ENCODE measurements at places on chromosomes 6 and 20.
A peak's percentile ranks its signal among the peaks of the same experiment; 100 is the strongest.

- peak; percentile 5 for DNase-seq
Observed at GRCh38 chr6:75381877-75382633, 97.5 kb upstream of the TMEM30A start.

DNA sequence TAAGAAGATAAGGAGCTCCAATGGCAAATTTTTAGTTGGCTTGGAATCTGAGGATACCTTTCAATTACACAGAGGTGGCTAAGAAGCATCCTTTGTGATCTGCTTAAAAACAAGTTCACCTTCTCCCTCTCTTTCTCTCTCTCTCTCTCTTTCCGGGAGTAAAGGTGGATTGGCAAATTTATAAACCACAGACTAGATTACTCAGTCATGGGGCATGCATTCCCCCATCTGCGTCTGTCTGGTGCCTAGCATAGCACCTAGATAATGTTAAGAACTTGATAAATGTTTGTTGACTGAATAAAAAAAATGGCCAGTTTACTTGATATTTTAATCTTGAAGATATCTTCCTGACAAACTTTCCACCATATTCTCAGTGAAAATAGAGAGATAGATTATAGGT, 312.3 kb downstream of the CDC5L start:
- DNase-seq = no peak

DNA sequence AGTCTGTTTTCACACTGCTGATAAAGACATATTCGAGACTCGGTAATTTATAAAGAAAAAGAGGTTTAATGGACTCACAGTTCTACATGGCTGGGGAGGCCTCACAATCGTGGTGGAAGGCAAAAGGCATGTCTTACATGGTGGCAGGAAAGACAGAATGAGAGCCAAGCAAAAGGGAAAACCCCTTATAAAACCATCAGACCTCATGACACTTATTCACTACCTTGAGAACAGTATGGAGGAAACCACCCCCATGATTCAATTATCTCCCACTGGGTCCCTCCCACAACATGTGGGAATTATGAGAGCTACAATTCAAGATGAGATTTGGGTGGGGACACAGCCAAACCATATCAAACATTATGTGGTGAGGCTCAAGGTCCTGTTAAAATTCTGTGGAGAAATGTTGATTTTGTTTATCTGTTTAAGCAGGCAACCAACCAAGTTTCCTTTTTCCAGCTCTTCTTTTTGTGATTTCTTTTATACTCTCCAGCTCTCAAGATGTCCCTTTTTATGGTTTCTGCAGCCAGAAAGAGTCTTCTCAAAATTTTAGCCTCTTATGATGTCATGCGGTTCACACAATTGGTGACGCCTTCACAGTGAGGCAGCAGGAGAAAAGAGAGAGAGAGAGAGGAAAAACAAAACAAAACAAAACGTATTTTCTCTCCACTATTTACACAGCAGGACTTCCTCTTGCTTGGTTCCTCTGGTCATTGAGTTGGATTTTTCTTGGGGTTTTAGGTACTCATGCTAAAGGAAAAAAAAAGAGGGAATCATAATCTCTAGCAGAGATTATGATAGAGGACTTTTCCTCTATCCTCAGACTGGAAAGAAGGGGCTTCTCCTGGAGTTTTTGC, 18.0 kb downstream of the AIG1 start:
- DNase-seq = no peak

DNA sequence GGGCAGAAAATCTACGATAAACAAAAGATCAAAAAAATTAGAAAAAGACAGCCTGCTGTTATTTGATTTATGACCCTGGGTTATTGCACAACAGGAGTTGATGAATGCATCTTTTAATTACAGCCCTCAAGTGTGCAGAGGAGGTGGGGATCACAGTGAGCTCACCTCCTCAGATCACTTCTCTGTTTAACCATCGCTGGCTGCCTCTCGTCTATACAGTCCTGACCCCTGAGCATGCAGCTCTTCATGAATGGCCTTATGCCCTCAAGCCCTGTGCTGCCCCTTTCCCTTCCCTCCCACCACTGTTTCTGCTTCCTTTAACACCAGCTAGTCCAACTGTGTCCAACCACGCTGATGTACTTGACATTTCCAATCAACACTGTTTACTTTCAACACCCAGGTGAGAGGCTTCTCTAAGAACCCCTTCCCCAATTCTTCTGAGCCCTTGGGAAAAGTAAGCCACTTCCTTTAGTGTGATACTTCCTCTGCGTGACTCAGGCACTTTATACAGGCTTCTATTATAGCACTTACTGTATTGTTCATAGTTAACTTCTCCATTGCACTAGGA, 60.6 kb upstream of the RIPOR2 start:
- no peak for DNase-seq

- no peak for DNase-seq
Observed at GRCh38 chr6:150238336-150238741, 95.5 kb downstream of the PPP1R14C start.

DNA sequence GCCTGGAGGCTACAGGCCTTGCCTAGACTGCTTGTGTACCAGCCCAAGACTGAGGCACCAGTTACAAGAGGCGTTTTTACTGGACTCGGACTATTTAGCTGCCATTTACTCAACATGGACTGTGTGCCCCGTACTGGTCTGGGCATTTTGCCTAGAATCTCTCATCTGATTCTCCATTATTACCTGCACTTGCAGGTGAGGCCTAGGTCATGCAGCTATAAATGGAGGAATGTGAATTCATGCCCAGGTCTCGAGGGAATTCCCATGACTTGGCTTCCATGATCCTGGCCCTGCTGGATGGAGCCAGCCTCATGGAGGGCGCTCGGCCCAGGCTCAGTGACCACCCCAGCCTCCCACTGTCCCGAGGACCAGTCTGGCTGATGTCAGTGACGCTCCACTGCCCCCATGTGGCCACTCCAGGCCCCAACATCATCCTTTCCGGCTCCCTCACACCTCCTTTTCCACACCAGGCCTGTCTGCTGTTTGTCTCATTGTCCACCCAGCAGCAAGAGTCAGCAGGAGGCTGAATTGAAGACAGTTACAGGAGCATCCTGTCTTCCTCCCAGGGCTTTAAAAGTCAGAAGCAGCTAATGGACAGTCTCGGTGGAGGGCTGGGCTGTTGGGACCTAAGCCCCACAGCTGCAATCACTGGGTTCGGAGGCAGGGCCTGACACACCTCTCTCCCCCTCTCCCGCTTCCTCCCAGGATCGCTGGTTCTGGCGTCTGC, 8.7 kb downstream of the MMP24OS start:
- DNase-seq = peak; percentile 61
